Activated naive CD4-positive, alpha-beta T cell treated with anti-CD3 and anti-CD28 coated beads for 36 hours (primary cell): ENCODE measurements at places on chromosomes 13 and 19. TPM values are rescaled to one million over a fixed set of nuclear protein-coding genes. Genes with fewer than 3 reads are reported as not detected.

DNA sequence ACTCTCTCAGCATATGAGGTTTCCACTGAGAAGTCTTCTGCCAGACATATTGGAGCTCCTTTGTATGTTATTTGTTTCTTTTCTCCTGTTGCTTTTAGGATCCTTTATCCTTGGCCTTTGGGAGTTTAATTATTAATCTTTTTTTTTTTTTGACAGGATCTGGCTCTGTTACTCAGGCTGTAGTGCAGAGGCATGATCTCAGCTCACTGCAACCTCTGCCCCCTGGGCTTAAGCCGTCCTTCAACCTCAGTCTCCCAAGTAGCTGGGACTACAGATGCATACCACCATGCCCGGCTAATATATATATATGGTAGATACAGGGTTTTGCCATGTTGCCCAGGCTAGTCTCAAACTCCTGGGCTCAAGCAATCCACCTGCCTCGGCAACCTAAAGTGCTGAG lies 6.6 kb upstream of the CYP4F3 start:
- DNase-seq: no peak
- no peak overlapping the region for H3K4me3 ChIP-seq

DNA sequence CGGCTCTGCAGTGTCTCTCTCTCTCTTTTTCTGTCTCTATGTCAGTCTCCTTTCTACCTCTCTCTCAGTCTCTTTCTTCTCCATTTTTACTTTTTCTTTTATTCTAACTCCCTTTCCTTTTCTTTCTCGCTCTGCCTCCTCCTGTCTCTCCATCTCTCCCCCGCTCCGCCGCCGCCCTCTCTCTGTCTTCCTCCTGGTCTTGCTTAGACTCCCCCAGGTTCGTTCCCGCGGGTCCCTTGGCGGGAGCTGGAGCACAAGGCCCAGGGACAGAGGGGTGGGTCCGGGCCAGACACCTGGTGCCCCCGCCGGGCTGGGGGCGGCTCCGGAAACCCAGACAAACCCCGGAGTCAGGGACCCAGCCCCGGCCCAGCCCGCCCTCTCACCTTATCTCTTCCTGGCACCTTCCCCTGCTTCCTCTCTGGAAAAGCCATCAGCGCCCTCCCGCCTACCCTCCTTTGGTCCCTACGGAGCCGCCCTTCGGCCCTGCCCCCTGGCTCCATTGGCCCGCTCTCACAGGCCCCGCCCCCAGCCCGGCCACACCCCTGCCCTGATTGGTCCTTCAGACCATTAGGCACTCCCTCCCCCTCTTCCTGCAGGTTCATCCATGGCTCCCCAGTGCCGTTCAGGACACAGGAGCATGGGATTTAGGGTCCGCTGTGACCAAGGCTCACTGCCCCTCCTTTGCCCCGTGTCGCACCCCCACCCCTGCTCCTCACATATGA lies 15.4 kb upstream of the NOP53 start:
- no peaks in the 10 kb centered on the region for H3K36me3 ChIP-seq
- peak overlapping the region; percentile 75 for H3K4me3 ChIP-seq
- DNase-seq: peak; percentile 76
- peaks cover 14% of the 10 kb centered on the region for H3K4me1 ChIP-seq
- peak overlapping the region; percentile 59 for H3K27ac ChIP-seq

DNA sequence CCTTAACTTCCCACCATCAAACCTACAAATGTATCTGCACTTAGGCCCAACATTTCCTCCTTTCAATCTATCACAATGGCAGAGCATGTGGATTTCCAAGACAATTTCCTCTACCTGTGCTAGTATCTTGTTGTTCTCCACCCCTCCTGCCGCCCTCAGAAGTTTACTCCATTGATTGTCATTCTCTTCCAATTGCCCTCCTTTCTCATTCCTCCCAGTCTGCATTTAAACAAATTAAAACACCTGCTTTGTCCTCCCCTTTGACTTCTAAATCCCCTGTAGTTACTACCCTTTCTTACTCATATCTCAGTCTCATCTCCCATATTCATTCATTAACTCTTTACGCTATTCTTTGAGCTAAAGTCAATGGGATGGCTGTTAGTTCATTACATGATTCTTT lies 370.6 kb downstream of the DIAPH3 start:
- H3K4me1 ChIP-seq: no peaks in the 10 kb centered on the region
- H3K36me3 ChIP-seq: no peaks in the 10 kb centered on the region
- H3K4me3 ChIP-seq: no peak overlapping the region
- no peak for DNase-seq
- no peak overlapping the region for H3K27ac ChIP-seq

DNA sequence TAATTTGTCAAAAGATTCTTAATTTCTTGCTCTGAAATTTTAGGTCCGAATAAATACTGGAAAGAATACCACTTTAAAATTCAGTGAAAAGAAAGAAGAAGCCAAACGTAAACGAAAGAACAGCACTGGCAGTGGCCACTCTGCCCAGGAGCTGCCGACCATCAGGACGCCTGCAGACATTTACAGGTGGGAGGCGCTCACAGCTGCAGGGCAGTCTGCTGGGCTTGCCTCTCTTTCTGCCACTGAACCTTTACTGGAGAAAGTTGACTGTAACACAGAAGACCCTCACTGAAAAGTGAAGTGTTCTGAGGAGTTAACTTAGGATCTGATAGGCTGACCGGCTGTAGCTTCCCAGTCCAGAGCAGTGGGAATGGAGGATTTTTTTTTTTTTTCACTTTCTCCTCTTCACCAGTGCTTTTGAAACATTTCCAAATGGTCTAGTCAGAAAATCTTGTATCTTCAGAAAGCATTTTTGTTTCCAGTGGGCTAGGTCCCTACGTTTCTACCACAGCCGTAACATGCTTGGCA lies 69.1 kb downstream of the URI1 start:
- H3K4me3 ChIP-seq: no peak overlapping the region
- H3K36me3 ChIP-seq: peaks cover 37% of the 10 kb centered on the region
- no peak overlapping the region for H3K27ac ChIP-seq
- DNase-seq: no peak

Gene C1QTNF9B
- total RNA-seq: not detected

GRCh38 chr19:54620464-54620863 lies 9.8 kb upstream of the LILRB1 start:
- H3K4me1 ChIP-seq: no peaks in the 10 kb centered on the region
- H3K4me3 ChIP-seq: no peak overlapping the region
- no peaks in the 10 kb centered on the region for H3K36me3 ChIP-seq
- DNase-seq: no peak

GRCh38 chr13:113916330-113916815 lies 52.5 kb upstream of the GAS6 start:
- no peaks in the 10 kb centered on the region for H3K4me1 ChIP-seq
- H3K36me3 ChIP-seq: no peaks in the 10 kb centered on the region
- peaks cover 31% of the 10 kb centered on the region for H3K27me3 ChIP-seq
- H3K4me3 ChIP-seq: no peak overlapping the region
